ENCODE measurements at places on chromosomes 12 and 14.

DNA sequence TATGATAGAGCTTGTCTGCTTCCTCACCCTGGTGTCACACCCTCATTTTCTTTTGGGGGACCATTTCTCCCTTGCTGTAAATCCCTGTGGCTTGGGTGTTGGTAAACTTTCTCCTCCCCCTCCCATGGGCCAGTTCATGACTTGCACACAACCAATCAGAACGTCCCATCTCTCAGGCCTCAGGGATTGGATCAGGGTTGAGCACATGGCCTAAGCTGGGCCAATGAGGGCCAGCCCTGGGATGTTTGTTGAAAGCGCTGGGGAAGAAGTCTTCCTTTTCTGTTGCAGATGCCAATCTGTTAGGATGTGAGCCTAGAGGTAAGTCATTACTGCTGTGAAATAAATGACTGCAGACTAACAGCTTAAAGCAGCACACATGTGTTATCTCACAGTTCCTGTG is 136.7 kb downstream of the AACS start:
- DNase-seq, result no peak

DNA sequence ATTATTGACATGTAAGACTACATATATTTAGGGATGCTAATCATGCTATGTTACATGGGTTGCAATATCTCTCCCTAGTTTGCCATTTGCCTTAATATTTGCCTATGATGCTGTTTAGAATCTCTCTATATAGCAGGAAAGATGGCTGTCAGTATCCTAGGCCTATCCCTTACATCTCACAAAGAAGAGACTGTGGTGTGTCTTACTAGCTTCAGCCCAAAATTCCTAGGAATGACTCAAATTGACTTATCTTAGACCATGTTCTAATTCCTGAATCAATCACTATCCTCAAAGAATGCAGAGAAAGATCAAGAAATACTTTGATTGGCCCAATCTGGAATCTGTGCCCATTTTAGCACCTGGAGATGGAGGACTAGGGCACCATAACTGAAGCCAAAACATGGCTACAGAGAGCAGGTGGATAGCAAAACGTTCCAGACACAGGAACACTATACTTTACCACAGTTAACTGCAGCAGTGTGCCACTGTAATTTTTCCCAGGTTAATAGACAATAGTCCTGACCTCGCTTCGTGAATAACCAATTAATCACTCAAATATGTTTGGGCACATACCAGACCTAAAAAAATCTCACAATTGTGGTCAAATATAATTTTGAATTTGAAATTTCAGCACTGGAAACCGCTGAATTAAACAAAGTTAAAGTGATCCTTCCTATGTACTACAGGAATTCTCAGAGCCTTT is 32.7 kb upstream of the GLIPR1 start:
- DNase-seq, result no peak

DNA sequence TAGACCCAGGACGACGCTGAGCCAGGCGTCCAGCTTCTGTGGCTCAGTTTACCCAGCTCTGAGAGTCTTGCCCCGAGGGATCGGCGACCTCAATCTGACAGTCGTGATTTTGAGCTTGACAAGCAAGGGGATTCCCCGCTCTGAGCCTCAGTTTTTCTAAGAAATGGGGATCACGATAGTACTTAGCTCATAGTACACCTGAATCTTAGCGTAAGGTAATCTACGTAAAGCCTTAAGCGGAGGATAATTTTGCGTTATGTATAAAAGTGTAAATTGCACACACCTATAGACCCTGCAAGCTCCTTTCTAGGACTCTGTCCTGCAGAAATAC is 285 bp downstream of the MVK start:
- DNase-seq, result no peak

GRCh38 chr12:52672321-52672933 is 7.8 kb downstream of the KRT1 start:
- DNase-seq, result no peak

DNA sequence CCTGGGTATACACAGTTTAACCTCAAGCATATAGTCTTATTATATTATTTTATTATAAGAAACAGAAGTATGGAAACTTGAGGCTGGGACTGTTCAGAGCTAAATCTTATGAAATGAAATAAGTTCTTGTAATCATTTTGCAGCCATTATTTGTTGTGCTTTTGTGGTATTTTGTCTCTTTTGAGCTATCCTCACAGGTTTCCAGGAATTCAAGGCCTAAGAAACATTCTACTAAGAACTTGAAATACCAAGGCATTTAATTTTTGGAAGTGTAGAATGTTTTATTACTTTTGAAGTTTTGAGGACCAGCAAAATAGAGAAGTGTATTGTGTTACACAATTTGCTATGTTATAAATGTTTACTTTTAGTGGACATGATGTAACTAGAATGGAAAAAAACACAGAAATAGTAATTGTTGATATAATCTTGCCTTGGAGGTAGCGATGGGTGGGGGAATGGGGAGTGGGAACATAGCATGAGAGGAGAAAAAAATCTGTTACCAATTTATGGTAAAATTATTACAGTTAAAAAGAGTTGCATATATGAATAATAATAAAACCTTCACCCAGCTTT is 81.7 kb downstream of the CRADD start:
- no peak for DNase-seq

DNA sequence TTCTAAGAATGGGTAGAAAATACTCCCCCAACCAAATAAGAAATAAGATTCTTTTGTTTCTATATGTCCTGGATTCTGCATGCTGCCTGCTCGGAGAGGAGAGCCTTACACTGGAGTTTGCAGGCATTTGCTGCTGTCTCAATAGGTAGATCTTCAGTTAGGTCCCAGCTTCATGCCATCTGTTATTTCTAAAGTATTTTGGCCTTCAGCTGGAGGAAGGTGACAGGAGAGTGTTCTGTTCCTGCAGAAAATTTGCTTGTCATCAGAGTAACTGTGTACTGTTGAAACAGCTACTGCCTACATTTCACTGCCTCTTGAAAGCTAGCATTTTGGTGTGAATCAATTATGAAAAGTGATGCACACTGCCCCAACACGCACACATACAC is 966.9 kb downstream of the NRXN3 start:
- no peak for DNase-seq

- DNase-seq, result no peak
These were observed 13.1 kb downstream of the PTCSC3 start for GRCh38 chr14:36163451-36163850.

GRCh38 chr12:19482551-19483109 is 43.3 kb downstream of the AEBP2 start:
- no peak for DNase-seq

Data from amniotic stem cell (primary cell).